ENCODE measurements at places on chromosomes 5 and 9.

DNA sequence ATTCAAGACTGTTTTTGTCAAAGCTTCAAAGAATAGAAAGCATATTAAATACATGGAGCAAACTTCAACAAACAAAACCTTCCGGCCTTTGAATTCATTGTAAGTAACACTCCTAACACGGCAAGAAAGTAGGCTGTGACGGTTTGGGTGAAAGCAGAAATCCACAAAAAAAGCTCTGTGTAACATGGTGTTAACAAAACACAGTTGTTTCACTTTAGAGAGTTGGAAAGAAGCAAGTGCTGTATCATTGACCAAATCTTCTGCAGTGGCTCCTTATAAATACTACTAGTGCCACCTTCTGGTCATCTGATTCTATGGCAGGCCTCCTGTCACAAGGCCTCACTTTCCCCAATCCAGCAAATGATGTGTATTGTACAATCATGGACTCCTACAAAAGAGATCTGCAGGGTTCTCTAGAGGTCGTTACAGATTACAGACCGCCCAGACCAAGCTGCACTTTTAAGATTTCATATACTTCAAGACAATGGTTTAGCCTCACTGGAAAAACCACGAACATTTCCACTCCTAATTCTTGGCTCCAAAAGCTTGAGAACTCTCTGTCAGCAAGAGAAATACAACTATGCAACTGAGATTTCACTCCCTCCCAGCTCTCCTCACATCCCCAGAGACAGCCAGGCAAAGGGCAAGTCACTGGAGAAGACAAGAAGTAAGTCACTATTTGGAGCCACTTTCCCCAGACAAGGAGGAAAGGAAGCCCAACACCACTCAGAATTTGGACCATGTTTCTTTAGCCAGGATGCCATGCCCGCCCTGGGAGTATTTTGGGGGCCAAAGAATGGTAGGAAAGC lies 196.2 kb downstream of the DTWD2 start:
- DNase-seq = peak; percentile 16

DNA sequence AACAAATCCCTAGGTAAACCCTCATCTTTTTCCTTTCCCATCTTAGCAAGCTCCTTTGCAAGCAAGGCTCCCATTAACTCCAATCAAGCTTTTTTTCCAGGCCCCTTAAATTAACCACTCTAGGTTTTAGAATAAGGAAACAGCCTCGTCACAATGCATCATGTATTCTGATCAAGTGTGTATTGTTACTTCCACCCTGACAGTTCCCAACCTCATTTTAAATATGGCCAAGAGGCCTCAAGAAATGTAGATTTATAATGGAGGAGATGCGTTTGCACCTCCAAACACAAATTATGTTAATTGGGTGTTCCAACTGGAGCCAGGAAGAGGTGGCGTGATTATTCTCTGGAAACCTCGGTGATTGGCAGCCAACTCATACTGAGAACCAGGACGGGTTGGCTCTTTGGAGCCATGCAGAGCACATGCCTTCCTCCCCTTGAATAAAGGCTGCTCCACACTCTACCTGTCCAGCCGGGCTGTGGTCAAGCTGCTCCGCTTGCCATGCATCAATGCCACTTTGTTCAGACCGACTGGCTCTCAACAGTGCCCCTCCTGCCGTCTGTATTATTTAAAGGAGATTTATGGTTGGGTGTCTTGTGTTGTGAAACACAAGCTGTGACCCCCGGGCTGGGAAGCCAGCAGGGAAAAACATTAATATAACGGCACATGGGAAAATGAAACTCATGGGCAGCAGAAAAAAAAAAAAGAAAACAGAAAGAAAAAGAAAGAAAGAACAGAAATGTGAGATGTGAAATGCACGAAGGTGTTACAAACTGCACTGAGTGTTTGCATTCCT lies 191.1 kb downstream of the EBF1 start:
- DNase-seq = no peak

DNA sequence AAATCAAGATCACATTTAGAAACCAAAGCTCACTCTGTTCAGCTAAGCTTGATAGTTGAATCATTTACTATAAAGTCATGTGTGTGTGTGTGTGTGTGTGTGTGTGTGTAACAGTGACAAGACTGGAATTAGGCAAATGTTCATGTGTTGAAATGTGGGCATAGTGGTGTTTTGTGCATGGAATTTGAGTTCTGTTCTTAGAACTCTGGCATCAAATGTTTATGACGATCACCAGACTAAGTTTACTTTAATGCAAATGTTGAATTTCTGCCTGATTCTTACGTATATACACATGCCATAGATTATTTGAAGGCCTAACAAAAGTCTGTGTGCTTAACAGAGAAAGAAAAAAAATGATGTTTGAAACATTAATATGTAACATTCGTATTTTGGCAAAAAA lies 72.8 kb upstream of the COL5A1 start:
- no peak for DNase-seq

GRCh38 chr5:55176176-55176818 lies 3.3 kb upstream of the CDC20B start:
- DNase-seq = no peak

- no peak for DNase-seq
Observed at GRCh38 chr9:136238342-136238732, 7.3 kb downstream of the QSOX2 start.

- no peak for DNase-seq
Observed at GRCh38 chr5:97042996-97043395, 99.4 kb downstream of the LIX1 start.

DNA sequence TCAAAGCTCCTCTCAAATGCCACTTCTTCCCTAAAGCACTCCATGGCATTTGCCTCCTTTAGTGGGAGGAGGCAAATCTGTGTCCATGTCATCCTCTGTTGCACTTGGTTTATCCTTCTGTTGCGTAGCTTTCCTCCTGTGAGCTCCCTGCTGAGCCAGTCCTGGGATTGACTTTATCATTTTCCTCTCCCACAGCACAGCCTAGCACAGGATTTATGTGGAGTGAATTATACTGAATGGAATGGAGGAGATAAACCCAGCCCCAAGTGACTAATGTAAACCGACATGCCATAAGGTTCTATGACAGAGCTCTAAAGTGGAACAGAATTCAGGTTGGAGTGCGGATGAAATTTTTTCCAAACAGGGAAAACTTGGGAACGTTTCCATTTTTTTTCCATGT lies 26.4 kb upstream of the TOMM5 start:
- DNase-seq = no peak

DNA sequence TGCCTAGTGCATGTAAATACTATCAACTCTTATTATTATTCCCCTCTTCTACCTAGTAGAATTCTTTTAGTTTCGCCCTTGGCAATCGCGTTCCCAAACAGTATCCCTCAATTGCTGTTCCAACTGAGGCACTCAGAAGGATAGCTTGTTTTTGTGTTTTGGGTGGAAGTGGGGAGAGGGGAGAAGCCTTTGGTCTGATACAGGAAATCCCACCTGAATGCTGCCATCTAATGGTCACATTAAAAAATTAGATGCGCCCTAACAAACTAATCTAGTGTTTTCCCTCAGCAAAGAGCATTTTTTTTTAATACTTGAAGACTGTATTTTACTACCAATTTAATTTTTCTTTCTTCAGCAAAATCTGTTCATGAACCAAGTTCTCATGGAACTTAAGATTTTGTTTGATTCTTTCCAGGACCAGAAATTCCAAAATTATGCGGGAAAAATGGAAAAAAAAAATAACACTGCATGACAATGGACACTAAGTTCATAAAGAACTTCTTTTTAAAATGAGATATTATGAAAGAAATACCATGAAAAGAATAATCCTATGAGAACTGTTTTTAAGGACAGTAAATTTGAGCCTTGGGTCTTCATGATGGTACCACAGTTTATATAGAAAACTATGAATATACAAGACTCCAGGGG lies 22.2 kb upstream of the GLDC start:
- no peak for DNase-seq

DNA sequence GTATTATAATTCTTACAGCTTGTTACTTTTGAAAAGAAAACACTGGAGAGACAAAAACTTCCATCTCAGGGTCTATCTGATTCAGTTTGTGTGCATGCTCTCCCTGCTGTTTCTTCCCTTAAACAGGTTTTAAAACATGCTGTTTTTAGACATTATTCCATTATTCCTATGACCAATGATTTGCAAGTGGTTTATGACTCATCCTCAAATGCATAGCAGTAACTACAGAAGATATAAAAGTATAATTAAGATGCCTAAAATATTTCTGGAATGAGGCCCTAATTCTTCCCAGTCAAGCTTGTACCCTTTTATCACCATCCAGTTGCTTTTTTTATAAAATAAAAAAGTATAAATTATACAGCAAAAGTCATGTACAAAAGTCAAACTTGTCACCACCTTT lies 3.7 kb downstream of the DTWD2 start:
- DNase-seq = no peak

DNA sequence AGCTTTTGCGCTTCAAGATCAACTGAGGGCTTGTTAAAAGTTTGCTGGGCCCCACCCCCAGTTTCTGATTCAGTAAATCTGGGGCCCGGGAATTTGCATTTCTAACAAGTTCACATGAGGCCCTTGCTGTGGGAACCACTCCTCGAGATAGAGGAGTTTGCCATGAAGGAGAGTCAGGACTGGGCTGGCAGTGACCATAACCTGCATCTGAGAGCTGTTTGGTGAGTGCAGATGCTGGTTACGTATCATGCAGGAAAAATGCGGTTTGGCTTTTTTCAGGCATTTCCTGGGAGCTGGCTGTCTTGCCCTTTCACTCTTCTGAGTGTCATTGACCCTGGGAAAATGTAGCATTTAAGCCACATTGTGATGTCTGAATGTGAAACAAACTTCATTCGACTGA lies 9.4 kb upstream of the ANGPTL2 start:
- no peak for DNase-seq

DNA sequence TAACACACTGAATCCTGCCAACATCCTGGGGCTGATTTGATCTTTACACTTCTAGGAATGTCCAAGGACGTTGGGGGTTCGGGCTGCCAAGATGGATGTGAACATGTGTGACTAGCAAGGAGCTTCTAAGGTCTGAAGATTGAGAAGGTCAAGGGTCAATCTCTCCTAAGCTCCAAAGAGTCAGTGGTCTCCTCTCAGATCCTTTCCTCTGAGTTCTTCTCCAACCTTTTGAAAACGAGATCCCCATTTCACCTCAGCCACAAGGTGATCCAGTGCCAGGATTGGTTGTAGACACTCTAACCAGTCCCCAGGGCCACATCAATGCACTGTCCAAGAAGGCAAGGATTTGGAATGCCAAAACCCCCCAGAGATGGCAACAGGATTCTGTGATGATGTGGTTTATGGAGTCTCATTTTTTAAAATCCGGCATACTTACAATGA lies 266.8 kb downstream of the NDUFS4 start:
- DNase-seq = no peak

DNA sequence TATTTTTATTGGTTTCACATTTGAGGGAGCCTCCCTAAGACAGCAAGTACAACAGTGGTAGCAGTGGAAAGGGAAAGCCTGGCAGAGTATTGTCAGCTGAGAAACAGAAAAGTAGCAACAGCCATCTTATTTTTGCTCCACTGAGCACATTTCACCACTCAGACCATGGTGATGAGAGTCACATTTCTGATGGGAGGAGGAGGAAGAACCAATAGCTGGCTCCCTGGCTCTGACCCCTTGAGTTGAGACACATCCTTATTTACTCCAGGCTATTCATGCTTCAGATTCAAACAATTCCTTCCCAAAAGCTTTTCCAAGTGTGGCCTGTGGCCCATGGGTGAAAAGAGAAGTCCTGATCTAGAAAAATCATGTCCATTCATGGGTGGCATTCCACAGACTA lies 236.3 kb downstream of the ARHGAP26 start:
- no peak for DNase-seq

GRCh38 chr5:16431490-16431889 lies 34.1 kb downstream of the ZNF622 start:
- DNase-seq = no peak

GRCh38 chr5:105917189-105917588 lies 1753.5 kb downstream of the EFNA5 start:
- DNase-seq = no peak

GRCh38 chr5:159106193-159106568 lies 6.5 kb upstream of the EBF1 start:
- no peak for DNase-seq

Data from glomerular endothelial cell (primary cell).